ENCODE measurements at places on chromosomes 12 and 14. TPM values are rescaled to one million over a fixed set of nuclear protein-coding genes. Genes with fewer than 3 reads are reported as not detected.

DNA sequence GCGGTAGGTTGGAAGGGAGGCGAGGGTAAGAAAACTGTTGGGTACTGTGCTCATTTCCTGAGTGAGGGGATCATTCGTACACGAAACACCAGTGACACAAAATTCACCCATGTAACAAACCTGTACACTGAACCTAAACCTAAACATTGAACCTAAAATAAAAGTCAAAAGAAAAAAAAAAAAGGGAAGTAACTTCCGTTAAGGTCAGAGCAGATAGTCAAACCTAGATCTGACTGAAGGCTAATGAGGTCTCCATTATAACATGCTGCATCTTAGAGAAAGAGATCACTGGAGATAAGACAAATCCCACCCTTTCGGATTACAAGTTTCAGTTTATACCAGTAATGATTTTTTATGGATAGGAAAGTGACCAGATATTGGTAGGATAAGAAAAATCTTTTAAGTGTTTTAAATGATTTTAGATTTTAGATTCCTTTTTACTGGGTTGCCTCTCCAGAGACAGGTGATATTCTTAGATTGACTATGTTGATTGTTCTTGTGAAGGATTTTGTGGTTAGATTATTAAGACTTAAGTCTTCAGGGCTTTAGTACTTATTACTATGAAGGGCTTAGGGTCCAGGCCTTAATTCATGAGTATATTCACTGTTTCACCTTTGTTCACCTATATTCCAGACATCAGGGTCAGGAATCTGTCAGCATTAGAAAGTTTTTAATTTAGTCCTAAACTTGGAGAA is 11.2 kb upstream of the NCKAP1L start:
- no peak overlapping the region for H3K27ac ChIP-seq
- no peak overlapping the region for H3K4me3 ChIP-seq
- H3K27me3 ChIP-seq = no peaks in the 10 kb centered on the region
- DNase-seq = no peak
- no peaks in the 10 kb centered on the region for H3K36me3 ChIP-seq
- no peaks in the 10 kb centered on the region for H3K4me1 ChIP-seq

DNA sequence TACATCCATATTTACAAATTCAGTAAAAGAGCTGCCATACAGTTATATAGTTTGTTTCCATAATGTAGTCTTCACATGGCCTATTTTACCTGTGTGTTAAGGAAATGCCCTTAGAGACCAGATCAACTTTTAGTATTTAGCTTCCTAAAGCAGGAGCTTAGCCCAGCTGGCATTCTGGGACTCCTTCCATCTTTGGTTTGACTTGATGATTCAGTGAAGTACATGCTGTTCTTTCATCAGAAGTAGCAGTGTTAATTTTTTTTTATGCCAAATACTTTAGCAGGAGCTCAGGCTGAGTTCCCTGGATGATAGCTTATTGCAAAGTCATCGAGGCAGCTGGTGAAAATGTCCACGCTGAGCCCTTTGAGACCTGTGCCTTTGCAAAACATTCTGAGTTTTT is 101.0 kb downstream of the FOXG1 start:
- H3K27me3 ChIP-seq = no peaks in the 10 kb centered on the region
- DNase-seq = no peak
- no peaks in the 10 kb centered on the region for H3K36me3 ChIP-seq
- no peaks in the 10 kb centered on the region for H3K4me1 ChIP-seq
- no peak overlapping the region for H3K27ac ChIP-seq

DNA sequence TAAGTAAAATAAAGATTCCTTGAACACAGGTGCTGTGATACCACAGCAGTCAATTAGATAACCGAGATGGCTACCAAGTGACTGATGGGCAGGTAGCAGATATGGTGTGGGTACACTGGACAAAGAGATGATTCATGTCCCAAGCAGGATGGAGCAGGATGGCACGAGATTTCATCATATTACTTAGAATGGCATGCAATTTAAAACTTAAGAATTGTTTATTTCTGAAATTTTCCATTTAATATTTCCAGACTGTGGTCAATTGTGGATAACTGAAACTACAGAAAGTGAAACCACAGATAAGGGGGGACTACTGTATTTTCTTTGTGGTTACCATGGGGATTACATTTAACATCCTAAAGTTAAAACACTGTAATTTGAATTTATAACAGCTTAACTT is 7.5 kb upstream of the ZFP36L1 start:
- H3K36me3 ChIP-seq = no peaks in the 10 kb centered on the region
- no peaks in the 10 kb centered on the region for H3K27me3 ChIP-seq
- peaks cover 5% of the 10 kb centered on the region for H3K4me1 ChIP-seq
- no peak overlapping the region for H3K4me3 ChIP-seq

The HOXC6 gene
- not detected for total RNA-seq

The CNTN1 gene
- total RNA-seq = 21.0 TPM
